ENCODE measurements at places on chromosomes 3 and 15. TPM values are rescaled to one million over a fixed set of nuclear protein-coding genes. Genes with fewer than 3 reads are reported as not detected.

- DNase-seq: no peak
Observed at GRCh38 chr15:99565049-99565298, 810 bp upstream of the MEF2A start.

DNA sequence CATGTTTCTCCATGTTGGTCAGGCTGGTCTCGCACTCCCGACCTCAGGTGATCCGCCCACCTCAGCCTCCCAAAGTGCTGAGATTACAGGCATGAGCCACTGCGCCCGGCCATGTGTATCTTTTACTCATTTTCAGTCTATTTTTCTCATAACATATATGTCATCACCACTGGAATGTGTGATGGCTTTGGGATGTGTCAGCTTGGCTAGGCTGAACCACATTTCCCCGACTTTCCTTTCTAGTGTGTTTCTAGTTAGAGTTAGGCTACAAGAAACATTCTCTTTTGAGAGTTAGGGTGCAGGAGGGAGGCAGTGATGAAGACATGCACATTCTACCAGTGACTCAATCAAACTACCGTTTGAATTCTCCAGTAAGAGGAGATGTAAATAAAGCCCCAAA is 444.9 kb upstream of the THBS1 start:
- no peak for DNase-seq

Gene ROBO1
- 6.7 TPM for total RNA-seq

Gene STAB1
- total RNA-seq: 74.7 TPM

GRCh38 chr3:16439848-16440708 is 73.4 kb downstream of the RFTN1 start:
- no peak for DNase-seq

Gene ISLR
- 11.6 TPM for total RNA-seq

Gene MCTP2
- 1.2 TPM for total RNA-seq

Gene CHRNA3
- total RNA-seq: 0.13 TPM

DNA sequence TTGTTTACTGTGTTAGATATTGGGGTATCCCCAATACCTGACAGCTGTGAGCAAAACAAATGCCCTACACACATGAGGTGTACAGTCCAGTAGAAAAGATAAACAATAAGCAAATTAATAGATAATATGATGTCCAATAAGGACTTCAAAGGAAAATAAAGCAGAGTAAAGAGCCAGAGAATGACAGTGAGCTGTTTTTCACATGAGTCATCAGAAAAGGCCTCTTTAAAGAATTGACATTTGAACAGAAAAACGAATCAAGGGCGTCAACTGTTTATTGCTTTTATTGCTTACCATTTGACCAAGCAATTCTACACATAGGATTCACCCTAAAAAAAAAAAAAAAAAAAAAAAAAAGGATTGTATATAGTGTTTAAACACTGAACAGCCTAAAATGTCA is 96.6 kb upstream of the FLNB start:
- DNase-seq: no peak

GRCh38 chr3:196144383-196145105 is 62.7 kb upstream of the TFRC start:
- no peak for DNase-seq

DNA sequence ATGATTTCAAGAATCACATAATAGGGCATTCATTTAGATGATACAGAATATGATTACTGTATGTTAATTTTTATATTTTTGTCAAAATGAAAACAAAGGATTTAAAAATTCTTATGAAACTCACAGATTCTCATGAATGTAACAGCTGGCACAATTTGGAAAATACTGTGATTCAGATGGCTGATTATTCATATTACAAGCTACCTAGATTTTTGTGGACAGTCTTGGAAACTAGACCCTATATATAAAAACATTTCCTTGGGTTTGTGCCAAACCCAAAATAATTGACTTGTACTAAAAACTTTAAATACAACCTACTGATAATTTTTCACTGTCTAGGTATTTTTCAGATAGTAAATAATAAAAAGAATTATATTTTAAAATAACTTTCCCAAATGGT is 26.2 kb downstream of the ZBED2 start:
- DNase-seq: no peak

- no peak for DNase-seq
Observed at GRCh38 chr15:40960151-40960885, 7.0 kb downstream of the CHAC1 start.

Gene NDUFAF3
- 165 TPM for total RNA-seq

DNA sequence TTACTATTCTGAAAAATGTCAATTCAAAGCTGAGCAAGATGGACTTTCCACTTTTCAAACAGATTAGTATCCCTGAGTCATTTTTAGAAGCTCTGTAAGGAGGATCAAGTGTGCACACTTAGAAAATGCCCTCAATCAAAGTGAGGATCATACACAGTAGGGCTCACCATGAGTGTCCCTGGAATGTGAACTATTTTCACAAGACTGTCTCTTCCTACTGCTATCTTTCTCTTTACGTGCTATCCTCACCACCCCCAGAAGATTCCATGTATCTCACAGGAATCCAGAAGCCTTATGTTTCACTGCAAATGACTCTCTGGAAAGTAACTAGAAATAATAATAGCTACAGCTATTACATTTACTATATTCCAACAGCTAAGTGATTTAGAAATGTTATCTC is 349.9 kb upstream of the TGFBR2 start:
- DNase-seq: no peak

DNA sequence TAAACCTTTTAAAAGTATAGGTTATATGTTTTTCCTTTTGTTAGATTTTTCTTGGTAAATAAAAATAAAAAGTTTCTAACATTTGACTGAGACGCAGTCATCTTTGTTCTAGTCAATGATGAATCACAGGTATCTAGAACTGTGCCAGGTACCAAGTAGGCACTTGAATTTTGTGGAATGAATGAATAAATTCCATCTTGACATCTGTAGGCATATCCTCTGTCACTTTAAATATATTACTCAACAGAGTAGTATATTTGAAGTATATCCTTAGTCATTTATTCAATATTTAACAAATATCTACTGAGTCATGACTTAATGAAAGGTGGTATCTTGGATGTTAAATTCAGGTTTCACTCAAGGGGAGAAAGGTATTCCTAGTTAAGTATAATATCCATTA is 828.4 kb downstream of the TUSC7 start:
- DNase-seq: no peak

- no peak for DNase-seq
Observed at GRCh38 chr3:129474984-129475804, 35.2 kb downstream of the IFT122 start.

DNA sequence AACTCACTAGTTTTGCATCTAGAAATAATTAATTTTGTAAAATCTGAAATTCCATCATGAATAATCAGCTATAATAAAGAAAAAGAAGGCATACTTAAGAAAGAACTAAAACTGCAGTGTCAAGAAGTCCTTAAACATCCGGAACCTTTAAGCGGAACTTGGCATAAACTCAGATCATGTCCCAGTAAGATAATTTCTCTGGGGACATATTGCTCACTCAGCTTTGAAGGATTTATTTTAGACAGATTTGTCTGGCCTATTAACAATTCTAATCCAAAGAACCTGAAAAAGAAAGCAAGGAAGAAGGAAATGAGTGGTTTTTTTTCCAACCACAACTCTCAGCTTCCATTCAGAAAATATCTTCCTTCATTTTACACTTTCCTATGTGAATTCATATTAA is 850.3 kb downstream of the ROBO1 start:
- DNase-seq: no peak

- DNase-seq: no peak
Observed at GRCh38 chr3:108287146-108287545, 9.2 kb upstream of the HHLA2 start.

Gene FHIT
- 21.5 TPM for total RNA-seq

DNA sequence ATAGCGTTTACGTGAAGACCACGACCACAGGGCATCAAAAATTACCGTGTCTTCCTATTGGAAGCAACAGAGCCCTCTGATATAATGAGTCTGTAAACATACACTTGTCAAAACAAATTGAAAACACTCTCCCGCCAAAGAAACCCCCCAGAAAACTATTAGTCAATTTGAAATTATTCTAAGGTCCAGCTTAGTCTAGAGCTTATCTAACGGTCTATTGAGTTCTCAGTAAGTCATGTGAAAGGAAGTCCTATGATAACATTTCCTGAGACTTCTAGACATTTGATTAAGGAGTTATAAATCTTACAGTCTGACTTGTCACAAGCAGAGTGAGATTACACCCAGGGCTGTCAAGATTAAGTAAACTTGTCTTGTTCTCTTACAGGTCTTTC is 356.3 kb downstream of the FOXP1 start:
- DNase-seq: no peak

Gene CCR8
- total RNA-seq: not detected

GRCh38 chr15:70375006-70375431 is 277.3 kb upstream of the TLE3 start:
- no peak for DNase-seq

DNA sequence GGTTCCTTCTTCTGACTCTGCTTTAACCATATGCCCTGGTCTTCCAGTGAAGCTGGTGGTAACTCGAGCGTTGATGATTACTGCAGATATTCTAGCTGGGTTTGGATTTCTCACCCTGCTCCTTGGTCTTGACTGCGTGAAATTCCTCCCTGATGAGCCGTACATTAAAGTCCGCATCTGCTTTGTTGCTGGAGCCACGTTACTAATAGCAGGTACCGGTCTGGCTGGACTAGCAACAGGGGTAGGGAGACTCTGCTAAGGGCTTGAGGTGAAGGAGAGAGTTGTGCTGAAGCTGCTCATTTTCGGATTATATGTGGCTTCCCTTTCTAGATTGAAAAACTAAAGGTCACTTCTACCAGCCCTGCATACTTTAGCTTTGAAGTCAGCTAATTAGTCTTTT is 16.8 kb downstream of the CLDN16 start:
- no peak for DNase-seq

- DNase-seq: no peak
Observed at GRCh38 chr3:176927280-176927679, 270.0 kb downstream of the TBL1XR1 start.

DNA sequence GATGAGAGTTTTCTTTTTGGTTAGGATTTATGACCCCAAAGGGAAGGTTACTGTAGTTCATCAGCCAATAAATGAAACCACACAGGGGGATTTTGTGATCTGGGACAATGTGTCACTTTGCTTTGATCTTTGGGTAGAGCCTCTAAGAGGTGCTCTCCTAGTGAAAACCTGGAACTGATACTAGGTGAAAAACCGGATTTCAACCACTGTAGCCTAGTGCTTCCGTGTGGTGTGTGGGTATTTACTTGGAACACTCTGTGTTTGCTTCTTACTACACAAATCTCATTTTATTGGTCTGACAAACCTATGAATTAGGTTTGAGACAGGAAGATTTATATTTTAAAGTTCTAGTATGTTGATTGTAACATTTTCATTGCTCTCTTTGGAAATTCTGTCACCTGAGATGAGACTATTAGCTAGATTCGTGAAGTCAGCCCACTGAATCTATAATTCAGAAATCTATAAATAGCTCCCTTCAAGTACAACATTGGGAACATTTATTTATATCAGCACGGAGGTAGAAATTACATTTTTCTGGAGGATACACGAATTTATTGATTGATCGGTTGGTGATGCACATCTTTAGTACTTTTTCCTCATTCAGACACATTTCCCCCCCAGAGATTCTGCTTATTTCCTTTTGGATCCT is 119.8 kb downstream of the AKAP13 start:
- DNase-seq: no peak
